Hematopoietic multipotent progenitor cell treated with erythropoietin and hydrocortisone succinate and interleukin-3 and kit ligand, for 4 days (in vitro differentiated cells): ENCODE measurements at places on chromosomes 12 and 14.

DNA sequence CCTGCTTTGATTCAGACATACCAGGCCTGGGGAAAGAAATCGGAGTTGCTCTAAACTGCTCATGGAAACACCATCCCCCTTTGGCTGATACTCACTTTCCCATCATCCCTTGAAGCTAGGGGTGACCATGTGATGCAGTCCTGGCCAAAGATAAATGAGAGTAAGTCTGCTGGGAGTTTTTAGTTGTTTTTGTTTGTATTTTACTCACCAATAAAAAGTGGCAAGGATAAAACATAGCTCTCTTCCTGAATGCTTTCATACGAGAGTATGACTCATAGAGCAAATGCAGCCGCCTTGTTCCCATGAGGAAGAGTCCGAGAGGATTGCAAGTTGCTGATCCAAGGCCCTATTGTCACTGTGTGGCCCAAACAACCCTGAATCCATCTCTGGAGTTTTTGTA lies 126.4 kb upstream of the TMEM132C start:
- no peak for DNase-seq

GRCh38 chr12:94112121-94112520 lies 36.3 kb upstream of the PLXNC1 start:
- DNase-seq: peak; percentile 51

DNA sequence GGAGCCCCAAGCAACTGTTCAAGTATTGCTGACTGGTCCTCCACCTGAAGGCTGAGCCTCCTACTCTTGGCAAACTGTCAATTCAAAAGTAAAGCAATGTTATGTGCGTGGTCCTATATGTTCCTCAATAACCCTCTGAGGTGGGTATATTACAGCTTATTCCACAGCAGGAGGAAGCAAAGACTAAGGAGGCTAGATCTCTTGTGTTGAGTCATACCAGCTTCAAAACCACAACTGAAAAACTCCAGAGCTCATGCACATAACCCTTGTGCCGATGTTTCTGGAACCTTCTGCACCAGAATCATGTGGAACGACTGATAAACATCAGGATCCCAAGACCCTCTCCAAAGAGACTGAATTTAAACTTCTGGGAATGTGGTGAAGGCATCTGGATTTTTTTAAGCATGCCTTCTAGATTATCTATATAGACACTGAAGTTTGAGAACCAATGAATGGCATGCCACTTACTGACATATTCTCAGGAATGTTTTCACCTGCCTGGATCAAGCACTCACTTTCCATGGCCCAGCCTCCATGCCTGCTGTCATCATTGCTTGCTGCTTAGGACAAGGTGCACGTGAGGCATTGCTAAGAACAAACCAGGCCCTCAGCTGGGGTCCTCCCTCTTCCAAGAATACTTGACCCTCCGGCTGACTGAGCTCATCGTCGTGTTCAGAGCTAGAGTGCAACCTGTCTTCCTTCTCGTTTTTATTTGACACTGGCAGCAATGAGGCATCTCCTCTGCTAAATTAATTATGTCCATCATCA lies 194.7 kb downstream of the BCL11B start:
- DNase-seq: peak; percentile 43

DNA sequence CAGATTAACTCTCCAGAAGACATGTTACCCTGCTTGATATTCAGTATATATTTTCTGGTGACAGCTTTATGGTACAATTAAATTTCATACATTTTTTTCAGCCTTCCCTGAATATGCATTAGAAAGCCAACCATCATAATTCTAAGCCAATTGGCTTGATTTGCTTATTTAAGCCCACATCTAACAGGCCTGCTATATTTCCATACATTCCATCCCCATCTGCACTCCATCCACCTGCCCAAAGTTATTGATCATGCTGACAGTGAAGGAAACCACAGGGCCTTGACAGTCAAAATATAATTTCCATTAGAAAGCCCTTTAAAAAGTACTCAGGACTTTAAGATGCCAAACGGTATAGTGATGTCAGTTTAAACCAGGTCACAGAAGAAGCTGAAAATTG lies 164.3 kb downstream of the GXYLT1 start:
- DNase-seq: no peak

DNA sequence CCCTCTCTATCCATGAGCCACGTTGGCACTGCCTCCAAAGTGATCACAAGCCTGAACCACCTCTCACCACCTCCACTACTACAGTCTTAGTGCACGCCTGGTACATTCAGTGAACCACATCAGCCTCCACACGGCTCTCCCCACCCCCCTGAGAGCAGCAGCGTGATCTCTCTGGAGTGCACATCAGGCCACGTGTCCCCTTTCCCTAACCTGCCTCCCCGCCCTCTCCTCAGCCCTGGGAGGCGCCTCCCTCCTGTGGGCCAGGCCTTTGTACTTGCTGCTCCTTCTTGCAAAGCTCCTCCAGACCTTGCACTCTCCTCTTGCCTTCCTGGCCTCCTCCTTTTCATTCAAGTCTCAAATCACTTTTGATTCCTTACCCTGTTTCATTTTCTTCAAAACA lies 49.8 kb downstream of the SLC6A12 start:
- DNase-seq: peak; percentile 82

GRCh38 chr12:92955997-92956663 lies 27.0 kb upstream of the EEA1 start:
- DNase-seq: no peak

DNA sequence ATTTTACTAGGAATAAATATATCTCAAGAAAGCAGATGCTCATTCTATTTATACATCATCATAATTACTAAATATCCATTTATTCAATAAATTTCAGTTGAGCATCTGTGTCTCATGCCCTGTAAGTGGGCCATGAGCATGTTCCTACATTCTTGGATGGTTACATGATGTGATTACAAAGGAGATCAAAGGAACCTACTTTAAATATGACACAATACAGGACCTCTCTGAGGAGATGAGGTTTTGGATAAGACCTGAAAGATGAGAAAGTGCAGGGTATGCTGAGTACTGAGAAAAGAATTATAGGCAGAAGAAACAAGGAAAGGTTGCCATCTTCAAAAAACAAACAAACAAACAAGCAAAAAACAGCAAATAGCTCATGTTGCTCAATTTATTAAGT lies 105.4 kb upstream of the CNTN1 start:
- no peak for DNase-seq

GRCh38 chr14:52268279-52269061 lies 972 bp downstream of the PTGDR start:
- peak; percentile 35 for DNase-seq

GRCh38 chr12:50955697-50956096 lies 3.4 kb downstream of the HIGD1C start:
- DNase-seq: no peak

GRCh38 chr12:32586390-32586789 lies 92.7 kb upstream of the DNM1L start:
- peak; percentile 50 for DNase-seq

DNA sequence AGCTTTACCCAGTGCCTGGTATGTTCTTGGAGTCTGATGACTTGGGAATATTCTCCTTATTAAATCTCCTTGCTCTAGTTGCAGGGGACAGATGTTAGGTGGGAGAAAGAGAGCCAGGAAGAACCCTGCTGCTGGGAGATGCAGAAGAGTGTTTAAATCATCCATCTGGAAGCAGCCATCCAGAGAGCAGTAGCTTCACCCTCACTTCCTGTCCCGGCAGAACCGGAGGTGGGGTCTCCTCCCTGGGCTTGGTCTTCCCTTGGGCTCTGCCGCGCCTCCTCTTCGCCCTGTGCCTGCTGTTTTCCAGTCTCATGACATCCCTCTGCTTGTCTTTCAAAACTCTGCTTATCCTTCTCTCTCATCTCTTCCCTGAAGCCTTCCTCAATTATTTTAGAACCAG lies 15.5 kb downstream of the B4GALNT3 start:
- DNase-seq: no peak

DNA sequence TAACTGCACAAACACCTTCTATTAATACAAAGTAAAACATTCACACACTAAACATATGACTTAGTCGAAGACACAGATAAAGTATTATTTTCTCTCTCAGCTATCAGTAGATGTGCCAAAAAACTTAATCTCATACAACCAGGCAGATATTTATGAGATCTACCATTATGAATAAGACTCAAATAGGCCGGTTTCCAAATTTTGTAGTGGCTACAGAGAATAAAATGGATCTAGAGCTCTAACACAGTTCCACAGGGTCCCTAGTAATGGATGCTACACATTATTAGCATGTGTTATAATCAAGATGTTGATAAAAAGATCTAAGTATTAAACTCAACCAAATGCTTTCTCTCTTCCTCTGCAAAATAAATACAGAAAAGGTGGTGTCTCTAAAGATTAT lies 10.4 kb downstream of the SAV1 start:
- peak; percentile 32 for DNase-seq

GRCh38 chr14:89270439-89271227 lies 146.4 kb downstream of the FOXN3 start:
- DNase-seq: no peak
